ENCODE measurements at places on chromosomes 3 and 15.

DNA sequence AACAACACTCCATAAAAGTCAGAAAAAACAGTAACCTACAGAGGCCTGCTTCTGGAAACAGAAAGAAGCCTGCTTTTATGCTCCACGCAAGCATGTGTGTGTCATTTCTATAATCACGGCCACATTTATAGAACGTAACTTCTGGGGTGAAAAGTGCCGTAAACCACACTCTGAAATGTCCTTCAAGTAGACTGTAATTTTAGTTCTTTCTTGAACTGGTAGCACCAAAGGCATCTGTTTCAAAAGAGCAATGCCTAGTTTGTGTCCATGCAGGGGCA lies 19.5 kb upstream of the CMTM7 start:
- DNase-seq = no peak

DNA sequence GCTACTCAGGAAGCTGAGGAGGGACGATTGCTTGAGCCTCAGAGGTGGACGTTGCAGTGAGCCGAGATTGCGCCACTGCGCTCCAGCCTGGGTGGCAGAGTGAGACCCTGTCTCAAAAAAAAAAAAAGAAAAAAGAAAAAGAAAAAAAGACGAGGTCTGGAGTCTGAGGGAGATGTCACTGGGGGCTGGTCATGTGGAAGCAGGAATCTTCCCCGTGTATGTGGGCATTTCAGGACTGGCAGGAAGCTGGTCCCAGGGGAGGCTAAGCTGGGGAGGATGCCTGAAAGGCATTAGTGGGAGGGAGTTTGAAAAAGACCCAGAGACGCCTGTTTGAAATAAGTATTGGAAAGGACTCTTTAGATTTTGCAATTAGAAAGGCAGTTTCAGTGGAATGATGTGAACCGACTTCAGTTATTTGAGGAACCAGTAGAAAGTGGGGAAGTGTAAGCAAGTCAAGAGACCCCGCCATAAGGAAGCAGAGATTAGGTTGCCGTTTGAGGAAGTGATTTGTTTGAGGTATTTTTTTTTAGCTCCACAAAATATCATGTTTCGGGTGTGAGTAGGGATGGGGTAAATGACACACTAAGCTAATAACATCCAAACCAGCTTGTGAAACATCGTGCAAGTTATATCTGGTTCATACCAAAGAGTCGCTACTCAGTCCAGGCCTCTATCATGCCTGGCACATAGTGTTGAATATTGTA lies 55.5 kb downstream of the ST6GAL1 start:
- DNase-seq = no peak

DNA sequence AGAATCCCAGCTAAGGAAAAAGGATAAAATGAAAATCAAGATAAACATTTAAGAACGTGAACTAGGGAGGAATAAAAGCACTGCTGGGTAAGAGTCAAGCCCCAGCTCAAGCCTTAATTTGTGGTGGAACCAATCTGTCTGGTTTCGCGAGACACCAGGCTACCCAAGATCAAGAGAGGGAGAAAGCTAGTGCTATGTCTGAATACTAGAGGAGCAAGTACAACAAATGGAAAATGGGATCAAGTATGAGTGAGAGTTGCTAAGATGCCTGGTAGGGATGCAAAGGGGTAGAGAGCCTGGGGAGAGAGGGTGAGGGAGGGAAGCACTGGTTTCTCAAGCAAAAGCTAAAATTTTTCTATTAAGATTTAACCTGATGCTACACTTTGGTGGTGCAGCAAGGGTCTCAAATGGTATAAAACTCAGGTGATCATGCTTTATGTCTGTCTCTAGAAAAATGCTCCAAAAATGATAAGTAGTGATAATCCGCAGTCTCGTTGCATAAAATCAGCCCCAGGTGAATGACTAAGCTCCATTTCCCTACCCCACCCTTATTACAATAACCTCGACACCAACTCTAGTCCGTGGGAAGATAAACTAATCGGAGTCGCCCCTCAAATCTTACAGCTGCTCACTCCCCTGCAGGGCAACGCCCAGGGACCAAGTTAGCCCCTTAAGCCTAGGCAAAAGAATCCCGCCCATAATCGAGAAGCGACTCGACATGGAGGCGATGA lies 1.7 kb upstream of the SETD5 start:
- DNase-seq = no peak

DNA sequence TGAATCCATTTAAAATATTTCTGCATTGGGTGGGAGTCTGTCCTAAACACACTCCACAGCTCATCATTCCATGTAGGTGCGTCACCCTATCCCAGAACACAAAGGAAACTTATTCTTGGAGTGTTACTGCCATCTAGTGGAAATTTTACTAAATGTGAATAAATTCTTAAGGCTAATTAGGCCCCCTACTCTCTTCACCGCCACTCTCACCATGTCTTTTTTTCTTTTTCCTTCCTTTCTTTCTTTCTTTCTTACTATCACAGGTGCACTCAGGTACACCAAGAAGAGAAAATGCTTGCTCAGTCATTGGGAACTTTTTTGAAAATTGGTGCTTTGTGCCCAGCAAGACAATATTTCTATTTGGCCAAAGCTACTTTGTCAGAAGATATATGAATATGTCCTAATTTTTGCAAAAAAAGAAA lies 26.4 kb upstream of the ATP8B4 start:
- peak; percentile 85 for DNase-seq

GRCh38 chr15:84034578-84035398 lies 200.8 kb upstream of the GOLGA6L4 start:
- DNase-seq = no peak
